ENCODE measurements at places on chromosomes 7 and 10. TPM values are rescaled to one million over a fixed set of nuclear protein-coding genes. Genes with fewer than 3 reads are reported as not detected.

DNA sequence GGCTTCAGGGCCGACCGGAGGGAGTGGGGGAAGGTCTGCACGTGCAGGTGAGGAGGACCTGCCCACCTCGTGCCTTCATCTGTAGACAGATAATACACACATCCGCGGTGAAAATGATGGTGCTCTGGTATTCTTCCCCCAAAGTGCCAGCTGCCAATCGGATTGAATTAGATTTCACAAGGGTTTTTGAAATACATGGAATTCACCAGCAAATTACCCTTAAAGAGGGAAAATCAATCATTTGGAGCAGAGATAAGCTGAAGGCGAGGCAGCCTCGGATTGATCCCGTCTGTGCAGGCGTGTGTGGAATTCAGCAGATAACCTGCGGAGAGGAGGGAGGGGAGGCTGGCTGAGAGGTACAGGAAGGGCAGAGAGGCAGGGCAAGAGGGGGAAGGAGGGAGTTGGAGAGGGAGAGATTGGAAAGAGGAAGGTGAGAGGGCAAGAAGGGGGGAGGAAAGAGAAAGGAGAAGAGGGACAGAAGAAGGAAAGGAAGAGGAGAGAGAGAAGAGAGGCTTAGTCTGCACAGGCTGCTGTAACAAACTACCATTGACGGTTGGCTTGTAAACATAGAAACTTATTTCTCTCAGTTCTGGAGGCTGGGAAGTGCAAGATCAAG lies 84.2 kb downstream of the C10orf105 start:
- no peak for DNase-seq
- H3K36me3 ChIP-seq: no peaks in the 10 kb centered on the region
- peaks cover 4% of the 10 kb centered on the region for H3K4me1 ChIP-seq
- H3K27ac ChIP-seq: no peak overlapping the region
- peaks cover 12% of the 10 kb centered on the region for H3K27me3 ChIP-seq

GRCh38 chr7:42831718-42832522 lies 80.0 kb downstream of the C7orf25 start:
- no peak overlapping the region for H3K27ac ChIP-seq
- no peak for DNase-seq
- H3K4me3 ChIP-seq: no peak overlapping the region

DNA sequence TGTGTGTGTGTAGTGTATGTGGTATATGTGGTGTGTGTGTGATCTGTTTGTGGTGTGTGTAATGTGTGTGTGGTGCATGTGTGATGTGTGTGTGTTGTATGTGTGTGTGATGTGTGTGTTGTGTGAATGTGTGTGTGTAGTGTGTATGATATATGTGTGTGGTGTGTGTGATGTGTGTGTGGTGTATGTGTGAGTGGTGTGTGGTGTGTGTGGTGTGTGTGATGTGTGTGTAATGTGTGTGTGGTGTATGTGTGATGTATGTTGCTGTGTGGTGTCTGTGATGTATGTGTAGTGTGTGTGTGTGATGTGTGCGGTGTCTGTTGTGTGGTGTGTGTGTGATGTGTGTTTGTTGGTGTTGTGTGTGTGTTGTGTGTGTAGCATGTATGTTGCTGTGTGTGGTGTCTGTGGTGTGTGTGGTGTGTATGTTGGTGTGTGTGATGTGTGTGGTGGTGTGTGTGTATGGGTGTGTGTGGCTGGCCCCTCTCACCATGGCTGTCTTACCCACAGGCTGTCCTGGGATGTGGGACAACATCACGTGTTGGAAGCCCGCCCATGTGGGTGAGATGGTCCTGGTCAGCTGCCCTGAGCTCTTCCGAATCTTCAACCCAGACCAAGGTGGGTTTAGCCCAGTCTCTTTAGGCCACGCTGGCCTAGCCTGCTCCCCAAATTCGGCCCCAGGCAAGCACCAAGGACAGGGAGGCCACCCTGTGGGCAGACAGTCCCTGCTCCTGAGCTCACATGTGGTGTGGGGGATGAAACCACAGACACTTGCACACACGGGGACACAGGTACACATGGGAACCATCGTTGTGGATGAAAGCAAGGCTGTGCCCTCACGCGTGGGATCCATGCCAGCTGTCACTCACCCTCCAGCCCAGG lies 25.6 kb downstream of the ADCYAP1R1 start:
- no peaks in the 10 kb centered on the region for H3K36me3 ChIP-seq
- H3K4me1 ChIP-seq: no peaks in the 10 kb centered on the region
- H3K4me3 ChIP-seq: no peak overlapping the region
- no peak overlapping the region for H3K27ac ChIP-seq
- no peak for DNase-seq

DNA sequence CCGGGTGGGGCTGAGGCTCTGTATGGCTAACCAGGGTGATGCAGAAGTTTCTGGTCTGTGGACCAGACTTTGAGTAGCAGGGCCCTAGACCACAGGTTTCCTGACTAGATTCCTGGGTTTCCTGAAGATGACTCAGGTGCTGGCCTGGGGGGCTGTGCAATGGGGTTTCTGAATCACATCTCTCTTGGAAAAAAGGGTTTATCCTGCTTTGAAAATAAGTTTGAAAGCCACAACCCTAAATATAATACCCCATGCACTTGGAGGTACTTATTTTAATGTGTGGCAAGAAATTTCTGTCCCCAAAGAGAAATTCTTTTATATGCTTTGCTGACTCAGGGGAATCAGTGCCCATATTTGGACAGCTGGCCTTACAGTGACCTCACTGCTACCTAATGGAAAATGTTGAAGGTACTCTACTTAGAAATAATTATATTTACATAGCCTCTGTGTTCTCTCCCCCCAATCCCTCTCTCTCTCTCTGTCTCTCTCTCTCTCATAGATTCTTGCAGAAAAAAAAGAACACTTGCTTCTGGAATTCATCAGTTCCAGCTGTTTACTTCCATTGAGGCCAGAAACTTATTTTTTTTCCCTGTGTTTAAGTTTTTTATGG lies 184.4 kb upstream of the LYZL2 start:
- H3K27ac ChIP-seq: peak overlapping the region; percentile 21
- peaks cover 27% of the 10 kb centered on the region for H3K4me1 ChIP-seq
- no peaks in the 10 kb centered on the region for H3K27me3 ChIP-seq
- no peak overlapping the region for H3K4me3 ChIP-seq

GRCh38 chr10:1100691-1101368 lies 44.6 kb downstream of the WDR37 start:
- H3K27ac ChIP-seq: peak overlapping the region; percentile 32
- no peaks in the 10 kb centered on the region for H3K27me3 ChIP-seq
- no peak overlapping the region for H3K4me3 ChIP-seq

GRCh38 chr10:111835574-111835973 lies 348.0 kb downstream of the GPAM start:
- H3K4me3 ChIP-seq: no peak overlapping the region
- H3K36me3 ChIP-seq: no peaks in the 10 kb centered on the region
- no peak overlapping the region for H3K27ac ChIP-seq
- H3K4me1 ChIP-seq: no peaks in the 10 kb centered on the region
- no peak for DNase-seq

DNA sequence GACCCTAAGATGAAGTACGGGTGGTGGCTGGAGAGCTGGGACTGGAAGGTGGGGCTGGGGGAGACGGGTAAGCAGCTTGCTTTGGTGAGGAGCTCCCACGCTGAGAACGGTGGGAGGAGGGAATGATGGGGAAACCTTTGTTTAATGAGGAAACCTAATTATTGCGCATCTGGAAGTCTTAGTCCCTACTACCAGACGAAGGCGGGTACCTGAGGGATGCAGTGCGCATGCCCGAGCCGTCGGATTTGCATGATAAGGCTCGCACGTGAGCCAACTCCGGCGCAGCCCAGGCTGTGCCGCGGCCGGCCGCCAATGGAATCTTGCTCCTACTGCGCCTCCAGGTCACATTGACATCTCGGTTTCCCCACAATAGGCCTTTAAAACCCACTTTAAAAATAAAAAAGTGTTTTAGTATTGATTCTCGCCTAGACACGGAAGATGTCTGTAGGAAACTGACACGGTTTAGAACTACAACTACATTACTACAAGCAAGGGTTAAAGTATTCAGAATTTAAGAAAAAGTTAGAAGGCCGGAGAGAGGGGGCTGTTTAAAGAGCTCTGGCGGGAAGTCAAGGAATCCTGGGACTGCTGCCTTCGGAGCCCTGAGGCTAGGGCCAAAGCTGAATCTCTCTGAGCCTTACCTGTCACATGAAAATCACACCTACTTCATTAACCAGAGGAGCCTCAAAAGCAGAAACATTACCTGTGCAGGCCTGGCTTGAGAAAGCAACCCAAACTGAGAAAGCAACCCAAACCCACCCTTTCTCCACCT lies 12.1 kb upstream of the DLX6 start:
- H3K36me3 ChIP-seq: no peaks in the 10 kb centered on the region
- H3K4me3 ChIP-seq: no peak overlapping the region
- H3K4me1 ChIP-seq: peaks cover 2% of the 10 kb centered on the region

GRCh38 chr7:150443793-150444540 lies 6.5 kb upstream of the GIMAP8 start:
- H3K4me3 ChIP-seq: no peak overlapping the region
- H3K36me3 ChIP-seq: peaks cover 17% of the 10 kb centered on the region
- DNase-seq: no peak
- H3K27ac ChIP-seq: no peak overlapping the region
- H3K4me1 ChIP-seq: peaks cover 38% of the 10 kb centered on the region

DNA sequence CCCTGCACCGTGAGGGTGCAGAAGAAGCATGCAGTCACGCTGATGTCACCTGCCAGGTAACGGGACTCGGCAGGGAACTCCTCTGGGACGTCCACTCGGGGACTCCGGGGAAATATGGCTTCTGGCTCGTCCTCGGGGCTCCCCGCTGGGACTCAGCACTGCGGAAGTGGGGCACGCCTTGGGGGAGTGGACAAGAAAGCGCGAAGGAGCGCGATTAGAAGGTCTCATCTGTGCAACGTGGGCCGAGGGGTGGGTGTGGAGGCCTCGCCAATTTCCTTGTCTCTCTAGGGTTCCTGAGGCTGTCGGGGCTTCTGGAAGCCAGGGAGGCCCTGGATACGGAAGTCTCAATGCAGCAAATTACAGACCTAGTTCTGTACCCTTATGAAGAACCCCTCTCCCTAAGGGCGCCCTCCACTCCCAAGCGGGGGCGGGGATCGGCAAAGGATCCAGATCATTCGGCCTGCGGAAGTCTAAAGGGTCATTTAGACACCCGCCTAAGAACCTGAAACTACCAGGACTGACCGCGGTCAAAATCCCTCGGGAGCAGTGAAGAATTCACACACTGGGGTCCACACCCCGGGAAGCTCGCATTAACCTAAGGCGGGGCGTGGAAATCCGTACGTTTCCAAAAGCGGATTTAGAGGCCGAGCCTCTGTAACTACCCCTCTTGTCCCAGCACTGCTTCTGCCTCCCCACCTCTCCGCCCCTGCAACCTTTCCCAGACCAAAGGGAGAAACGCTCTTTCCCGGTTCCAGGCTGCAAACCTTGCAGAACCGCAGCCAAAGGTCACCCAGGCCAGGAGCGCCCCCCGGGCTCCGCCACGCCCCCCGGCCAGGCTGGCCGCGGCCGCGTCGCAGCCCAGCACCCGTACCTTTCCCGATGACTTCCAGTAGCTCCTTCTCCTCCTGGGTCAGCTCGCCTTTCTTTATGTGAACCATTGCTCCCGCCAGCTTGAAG lies 640 bp downstream of the ANKMY2 start:
- peak; percentile 89 for DNase-seq
- peak overlapping the region; percentile 93 for H3K4me3 ChIP-seq
- H3K4me1 ChIP-seq: peaks cover 50% of the 10 kb centered on the region
- peak overlapping the region; percentile 99 for H3K27ac ChIP-seq
- H3K27me3 ChIP-seq: no peaks in the 10 kb centered on the region

NKX1-2 gene
- not detected for total RNA-seq

NODAL gene
- not detected for total RNA-seq

VPS26A gene
- total RNA-seq: 30.8 TPM

Measured in activated CD4-positive, alpha-beta T cell treated with anti-CD3 and anti-CD28 coated beads, Interleukin-2, amount 10 ng/mL, durations not matched to agents 24 days and 14 days (primary cell).